HFF-Myc (cell line): ENCODE measurements at places on chromosomes 3 and 15.

DNA sequence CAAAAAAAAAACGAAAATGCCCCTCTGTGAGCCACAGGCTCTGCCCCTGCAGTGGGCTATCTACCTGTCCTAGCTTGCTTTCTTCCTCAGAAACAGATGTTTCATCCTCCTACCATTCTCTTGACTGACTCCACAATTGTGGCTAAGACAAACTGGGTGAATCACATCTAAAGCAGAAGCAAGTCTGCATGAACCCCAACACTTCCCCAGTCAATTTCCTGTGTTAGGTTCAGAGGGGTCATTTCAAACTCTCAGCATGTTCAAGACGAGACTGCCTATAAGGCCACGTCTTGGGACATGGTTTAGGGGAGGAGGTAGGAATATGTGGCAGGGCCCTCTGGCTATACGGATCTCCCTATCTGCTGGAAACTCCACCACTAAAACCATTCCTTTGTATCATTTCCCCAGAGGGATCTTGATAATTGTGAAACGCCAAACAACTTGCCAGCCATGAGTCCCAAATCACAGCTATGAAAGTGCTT, 28.6 kb upstream of the ANKDD1A start:
- no peak for DNase-seq

GRCh38 chr3:60553144-60553543, 698.1 kb downstream of the FHIT start:
- no peak for DNase-seq

DNA sequence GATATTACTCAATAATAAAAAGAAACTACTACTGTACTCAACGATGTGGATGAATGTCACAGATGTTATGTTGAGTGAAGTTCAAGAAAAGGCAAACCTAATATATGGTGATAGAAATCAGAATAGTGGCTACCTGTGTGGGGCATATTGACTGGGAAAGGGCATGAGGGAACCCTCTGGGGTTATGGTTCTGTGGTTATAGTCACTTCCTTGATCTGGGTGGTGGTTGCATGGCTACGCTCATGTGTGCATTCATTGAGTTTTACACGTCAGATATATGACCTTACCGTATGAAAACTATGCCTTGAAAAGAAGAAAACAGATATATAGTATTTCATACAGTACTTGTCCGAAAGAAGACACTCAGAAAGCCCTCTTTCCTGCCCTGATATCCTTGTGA, 331.0 kb upstream of the LRRFIP2 start:
- DNase-seq: no peak

- DNase-seq: no peak
Measured at GRCh38 chr3:133930341-133930933, 34.8 kb upstream of the RAB6B start.

- no peak for DNase-seq
Measured at GRCh38 chr15:56698270-56698669, 35.0 kb downstream of the ZNF280D start.
